ENCODE measurements at places on chromosomes 16 and 17.

- DNase-seq = no peak
Measured at GRCh38 chr17:82240506-82241182, 11.8 kb downstream of the SLC16A3 start.

GRCh38 chr16:11624205-11624604, 37.5 kb upstream of the LITAF start:
- no peak for DNase-seq

DNA sequence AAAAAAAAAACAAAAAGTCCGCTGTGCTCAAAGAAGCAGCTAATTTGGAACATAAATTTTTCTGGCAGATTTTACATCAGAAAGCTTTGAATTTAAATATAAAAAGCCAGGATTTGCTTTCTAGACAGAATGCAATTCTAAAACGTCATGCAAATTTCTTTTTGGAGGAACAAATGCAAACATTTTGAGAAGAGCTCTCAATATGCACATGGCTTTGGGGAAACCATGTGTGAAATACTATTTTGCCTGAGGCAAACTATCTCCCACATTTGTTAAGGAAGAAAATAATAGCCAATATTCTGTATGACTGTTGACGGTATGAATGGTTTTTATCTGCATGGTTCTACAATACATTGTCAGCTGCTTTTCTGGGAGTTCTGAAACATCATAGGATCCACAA, 320.0 kb upstream of the PSMD7 start:
- DNase-seq = no peak

DNA sequence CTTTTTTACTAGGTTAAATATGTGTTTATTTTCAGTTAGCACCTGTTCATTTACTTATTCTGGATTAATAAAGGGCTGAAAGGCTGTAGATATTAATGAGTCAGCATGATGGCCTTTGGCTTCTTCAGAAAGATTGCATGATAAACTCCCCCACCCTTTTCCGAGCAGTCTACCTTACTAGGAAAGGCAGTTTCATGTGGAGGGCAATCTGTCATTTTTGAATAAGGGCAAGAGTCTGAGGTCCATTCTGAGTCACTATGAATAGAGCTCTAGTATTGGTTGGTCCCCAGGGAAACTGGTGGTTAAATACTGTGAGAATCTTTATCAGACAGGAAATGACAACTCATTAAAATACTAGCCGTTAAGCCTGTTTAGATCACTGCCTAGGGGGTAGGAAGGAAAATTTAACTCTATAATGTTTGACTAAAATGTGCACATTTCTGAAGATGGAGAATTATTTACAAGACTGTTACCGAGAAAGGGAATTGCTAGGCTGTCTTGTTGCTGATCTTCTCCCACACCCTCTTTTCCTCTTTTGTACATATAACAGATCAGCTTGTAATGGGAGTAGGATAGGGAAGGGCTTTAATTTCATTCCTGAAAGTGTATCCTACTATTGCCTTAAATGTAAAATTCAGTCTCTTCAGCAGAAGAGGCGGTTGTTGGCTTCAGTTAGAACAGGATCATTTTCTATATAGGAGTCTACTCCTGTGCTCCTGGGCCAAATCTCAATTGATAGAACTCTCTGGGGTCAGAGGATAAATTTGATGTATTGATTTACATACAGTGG, 63.3 kb downstream of the TUBD1 start:
- no peak for DNase-seq

- DNase-seq = no peak
Measured at GRCh38 chr16:27995378-27995777, 68.1 kb downstream of the GSG1L start.

DNA sequence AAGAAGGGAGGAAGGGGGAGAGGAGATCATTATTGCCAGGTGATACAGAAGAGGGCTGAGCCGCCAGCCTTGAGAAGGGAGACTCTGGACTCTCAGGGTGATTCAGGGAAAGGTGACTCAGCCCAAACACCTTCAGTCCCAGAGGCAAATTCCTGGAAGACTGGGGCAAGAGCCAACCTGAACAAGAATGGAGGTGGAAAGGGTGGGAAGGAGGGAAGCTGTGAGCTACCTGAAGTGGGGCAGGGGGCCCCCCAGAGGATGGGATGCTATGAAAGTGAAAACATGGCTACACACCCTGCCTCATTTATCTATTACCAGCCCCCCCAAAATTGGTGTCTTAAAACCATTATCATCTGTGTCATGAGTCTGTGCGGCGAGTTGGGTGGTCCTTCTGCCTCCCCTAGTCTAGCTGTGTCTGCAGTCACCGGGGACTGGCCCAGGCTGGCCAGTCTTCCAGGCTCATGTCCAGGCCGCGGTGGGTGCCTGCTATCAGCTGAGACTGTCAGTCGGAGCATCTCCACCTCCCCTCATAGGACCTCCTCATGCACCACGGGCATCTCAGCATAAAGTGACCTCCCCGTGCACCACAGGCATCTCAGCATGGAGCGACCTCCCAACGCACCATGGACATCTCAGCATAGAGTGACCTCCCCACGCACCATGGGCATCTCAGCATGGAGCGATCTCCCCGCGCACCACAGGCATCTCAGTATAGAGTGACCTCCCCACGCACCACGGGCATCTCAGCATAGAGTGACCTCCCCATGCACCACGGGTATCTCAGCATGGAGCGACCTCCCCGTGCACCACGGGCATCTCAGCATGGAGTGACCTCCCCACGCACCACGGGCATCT, 3.2 kb upstream of the SLC47A2 start:
- DNase-seq = no peak

- no peak for DNase-seq
Measured at GRCh38 chr16:11283820-11284248, 2.7 kb upstream of the PRM1 start.

DNA sequence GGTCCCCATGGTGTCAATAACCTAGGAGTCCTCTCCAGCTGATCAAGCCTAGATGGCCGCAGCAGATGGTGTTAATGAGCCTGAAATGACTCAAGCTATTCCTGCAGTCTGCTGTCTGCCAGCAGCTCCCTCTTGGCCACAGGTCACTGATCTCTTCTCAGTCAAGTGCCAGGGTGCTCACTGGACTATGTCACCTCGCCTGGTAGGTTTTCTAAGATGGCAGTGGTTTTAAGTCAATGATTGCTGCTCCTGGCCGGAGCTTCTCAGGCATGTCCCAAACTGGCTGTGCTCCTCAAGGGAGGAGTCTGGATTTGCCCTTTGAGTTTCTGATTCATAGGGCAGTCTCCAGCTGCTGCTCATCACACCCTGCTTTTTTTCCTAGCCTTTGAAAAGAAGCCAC, 58.6 kb upstream of the SHISA6 start:
- no peak for DNase-seq

DNA sequence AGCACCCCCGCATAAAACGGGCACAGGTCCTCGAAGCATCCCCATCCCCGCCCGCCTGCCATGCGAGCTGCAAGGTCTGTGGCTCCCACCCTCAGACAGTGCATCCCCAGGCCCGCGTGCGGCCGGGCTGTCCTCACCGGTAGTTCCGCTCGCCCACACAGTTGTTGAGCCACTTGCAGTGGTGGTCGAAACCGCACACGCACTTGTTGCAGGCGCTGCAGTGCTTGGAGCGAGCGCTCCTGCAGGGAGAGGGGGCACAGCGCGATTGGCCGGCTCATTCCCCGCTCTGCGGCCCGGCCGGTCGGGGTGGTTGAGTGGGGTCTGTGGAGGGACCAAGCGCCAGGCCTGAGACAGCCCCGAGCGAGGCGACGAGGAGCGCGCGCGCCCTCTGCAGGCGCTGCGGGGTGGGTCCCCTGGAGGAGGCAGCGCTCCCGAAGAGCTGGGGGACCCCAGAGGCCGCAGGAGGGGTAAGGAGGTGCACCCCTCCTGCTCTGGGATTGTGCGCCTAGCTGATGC, 6.0 kb upstream of the TPPP3 start:
- peak; percentile 65 for DNase-seq

DNA sequence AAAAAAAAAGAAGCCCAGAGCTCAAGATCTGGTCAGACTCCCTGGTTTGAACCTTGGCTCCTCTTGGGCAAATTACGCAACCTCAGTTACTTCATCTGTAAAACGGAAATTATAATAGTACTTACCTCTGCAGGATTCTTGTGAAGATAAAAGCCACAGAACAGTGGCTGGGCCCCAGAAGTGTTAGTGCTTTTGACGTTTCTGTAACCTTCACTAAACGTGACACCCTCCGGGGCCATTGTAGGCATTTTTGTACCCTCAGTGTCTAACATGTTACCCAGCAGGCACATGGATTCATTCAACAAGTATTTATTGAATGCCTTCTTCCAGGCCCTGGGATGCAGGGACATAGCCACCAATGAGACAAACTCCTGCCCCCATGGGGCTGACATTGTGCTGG, 58.0 kb downstream of the PITPNC1 start:
- no peak for DNase-seq

GRCh38 chr17:72812823-72813222, 279.7 kb downstream of the SLC39A11 start:
- DNase-seq = no peak

GRCh38 chr17:41602524-41602923, 10.0 kb downstream of the KRT16 start:
- DNase-seq = no peak

- DNase-seq = no peak
Measured at GRCh38 chr17:17108451-17109049, 66.3 kb downstream of the MPRIP start.

GRCh38 chr16:6265968-6266367, 1066.7 kb upstream of the RBFOX1 start:
- no peak for DNase-seq

DNA sequence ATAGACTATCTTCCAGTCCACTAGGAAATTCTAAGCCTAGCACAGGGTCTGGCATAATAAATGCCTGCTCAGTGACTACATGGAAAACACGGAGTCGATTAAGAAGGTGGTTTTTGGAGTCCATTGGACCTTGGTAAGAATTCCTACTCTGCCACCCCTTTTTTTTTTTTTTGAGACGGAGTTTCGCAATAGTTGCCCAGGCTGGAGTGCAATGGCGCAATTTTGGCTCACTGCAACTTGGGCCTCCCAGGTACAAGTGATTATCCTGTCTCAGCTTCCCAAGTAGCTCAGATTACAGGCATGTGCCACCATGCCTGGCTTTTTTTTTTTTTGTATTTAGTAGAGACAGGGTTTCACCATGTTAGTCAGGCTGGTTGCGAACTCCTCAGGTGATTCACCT, 123.2 kb downstream of the HS3ST2 start:
- DNase-seq = no peak

- peak; percentile 54 for DNase-seq
Measured at GRCh38 chr17:49223517-49224197, 6.9 kb downstream of the PHOSPHO1 start.

DNA sequence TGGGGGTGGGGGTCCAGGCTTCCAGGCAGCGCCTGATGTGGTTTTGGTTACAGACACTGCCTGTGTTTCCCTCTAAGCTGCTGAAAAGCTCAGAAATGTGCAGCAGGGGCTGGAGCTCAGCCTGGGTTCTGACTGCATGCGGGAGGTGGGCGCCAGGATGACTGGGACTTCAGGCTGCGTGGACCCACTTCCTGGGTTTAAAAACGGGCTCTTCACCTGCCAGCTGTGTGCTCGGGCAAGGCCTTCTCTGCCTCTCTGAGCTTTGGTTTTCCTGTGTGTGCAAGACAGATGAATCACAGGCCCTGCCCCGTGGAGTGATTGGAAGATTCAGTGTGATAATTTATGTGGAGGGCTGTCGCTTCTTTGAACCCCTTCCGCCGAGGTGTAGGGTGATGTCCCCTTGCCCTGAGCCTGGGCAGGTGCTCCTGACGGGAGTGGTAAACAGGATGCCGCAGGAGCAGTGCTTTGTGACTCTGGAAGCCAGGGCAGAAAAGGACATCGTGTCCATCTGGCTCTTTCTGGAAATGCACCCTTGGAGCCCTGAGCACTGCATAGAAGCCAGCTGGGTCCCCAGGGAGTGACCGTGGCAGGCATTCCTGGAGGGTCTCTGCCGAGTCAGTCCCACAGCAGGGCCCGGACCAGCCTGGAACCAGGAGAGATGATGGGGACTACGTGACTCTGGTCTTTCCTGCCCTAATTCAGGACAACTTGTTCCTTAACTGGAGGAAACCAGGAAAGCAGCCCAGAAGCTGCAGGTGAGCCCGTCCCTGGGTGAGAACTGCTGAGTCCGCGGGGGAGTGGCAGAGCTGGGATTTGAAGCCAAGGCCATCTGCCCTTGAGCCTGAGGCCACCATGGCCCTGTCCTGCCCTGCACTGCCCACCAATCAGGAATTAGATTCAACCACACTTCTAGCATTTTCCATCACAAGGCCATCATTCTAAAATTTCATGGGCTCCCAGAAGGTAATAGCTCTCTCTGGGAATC, 28.5 kb upstream of the SLC7A5 start:
- no peak for DNase-seq

DNA sequence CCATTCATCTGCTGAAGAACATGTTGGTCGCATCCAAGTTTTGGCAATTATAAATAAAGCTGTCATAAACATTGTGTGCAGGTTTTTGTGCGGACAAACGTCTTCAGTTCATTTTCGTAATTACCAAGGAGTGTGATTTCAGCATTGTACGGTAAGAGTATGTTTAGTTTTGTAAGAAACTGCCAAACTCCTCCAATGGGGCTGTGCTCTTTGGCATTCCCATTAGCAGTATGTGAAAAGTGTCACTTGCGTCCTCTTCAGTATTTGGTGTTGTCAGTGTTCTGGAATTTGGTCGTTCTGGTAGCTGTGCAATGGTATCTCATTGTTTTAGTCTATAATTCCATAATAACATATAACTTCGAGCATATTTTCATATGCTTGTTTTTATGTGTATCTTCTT, 120.9 kb downstream of the BCAS3 start:
- no peak for DNase-seq

GRCh38 chr16:48330189-48330840, 54.9 kb downstream of the SIAH1 start:
- DNase-seq = no peak

- no peak for DNase-seq
Measured at GRCh38 chr16:50856991-50857390, 115.1 kb downstream of the CYLD start.

GRCh38 chr16:55499951-55500529, 8.8 kb upstream of the LPCAT2 start:
- peak; percentile 77 for DNase-seq

DNA sequence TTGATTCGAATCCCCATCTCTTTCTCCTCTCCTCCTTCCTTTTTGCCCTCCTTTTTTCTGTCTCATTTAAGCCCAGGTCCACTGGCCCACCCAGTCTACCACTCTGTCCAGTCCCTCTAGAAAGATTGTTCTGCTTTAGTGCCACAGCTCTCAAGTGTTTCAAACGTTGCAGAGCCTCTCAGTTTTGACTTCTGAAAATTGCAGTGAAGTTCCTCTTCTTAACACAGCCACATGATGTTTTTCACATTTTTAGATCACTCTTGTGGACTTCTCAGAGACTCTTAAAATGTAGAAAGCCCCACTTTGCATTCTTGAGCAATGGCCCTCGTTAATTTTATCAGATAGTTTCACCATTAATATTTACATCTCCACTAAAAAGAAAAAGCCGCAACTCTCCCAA, 253.1 kb downstream of the HAPSTR1 start:
- DNase-seq = no peak
